ENCODE measurements at places on chromosomes 1 and 21. TPM values are rescaled to one million over a fixed set of nuclear protein-coding genes. Genes with fewer than 3 reads are reported as not detected.

The PMF1 gene
- 65.5 TPM for total RNA-seq

The KIF14 gene
- total RNA-seq, result 28.3 TPM

The AMY1B gene
- total RNA-seq, result not detected

- no peak for DNase-seq
Observed at GRCh38 chr21:29224006-29224405, 74.7 kb upstream of the BACH1 start.

GRCh38 chr1:228149406-228150119 lies at the start of gene GJC2:
GJC2 (plus strand) TSS chr1:228149930; CDS start chr1:228157759, 7,829 bp downstream.
- DNase-seq, result no peak

DNA sequence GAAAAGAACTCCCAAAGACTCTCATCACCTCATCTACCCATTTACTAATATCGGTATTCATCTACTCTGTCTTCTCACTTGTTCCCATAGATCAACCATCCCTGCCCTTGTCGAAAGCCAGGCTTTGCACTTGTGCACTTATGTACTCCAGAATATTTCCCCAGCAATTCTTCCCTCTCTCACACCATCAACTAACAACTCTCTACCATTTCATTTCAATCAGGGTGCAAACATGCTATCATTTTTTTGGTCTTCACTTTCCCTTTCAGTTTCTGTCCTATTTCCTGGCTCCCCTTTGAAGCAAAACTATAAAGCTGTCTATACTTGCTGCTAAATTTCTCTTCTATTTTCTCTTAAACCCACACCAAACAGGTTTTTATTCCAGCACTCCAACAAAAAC lies 6.7 kb downstream of the C1orf105 start:
- no peak for DNase-seq

- DNase-seq, result no peak
Observed at GRCh38 chr21:36117286-36117741, 17.6 kb upstream of the CBR3 start.

Data from activated CD4-positive, alpha-beta memory T cell treated with anti-CD3 and anti-CD28 coated beads, Interleukin-2, amount 10 ng/mL, durations not matched to agents 7 days and 5 days (primary cell).